Fibroblast of skin of back (primary cell): ENCODE measurements at places on chromosomes 6 and 20.

DNA sequence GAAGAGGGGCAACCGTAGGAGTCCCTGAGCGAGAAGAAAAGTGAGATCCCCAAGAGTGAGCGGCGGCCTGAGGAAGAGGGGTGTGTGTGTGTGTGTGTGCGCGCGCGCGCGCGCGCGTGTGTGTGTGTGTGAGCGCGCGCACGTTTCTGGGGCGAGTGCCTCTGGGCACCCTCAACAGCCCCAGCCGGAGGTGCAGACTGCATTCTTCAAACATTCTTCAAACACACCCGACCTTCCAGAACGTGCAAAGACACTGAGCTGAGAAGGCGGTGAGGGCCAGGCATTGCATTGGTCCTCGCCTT, 76.2 kb upstream of the FOXP4 start:
- DNase-seq = peak; percentile 21

- DNase-seq = no peak
These were observed 91.4 kb downstream of the CDH22 start for GRCh38 chr20:46216770-46217464.

GRCh38 chr6:53796791-53797190, 2.0 kb downstream of the LRRC1 start:
- DNase-seq = peak; percentile 30

DNA sequence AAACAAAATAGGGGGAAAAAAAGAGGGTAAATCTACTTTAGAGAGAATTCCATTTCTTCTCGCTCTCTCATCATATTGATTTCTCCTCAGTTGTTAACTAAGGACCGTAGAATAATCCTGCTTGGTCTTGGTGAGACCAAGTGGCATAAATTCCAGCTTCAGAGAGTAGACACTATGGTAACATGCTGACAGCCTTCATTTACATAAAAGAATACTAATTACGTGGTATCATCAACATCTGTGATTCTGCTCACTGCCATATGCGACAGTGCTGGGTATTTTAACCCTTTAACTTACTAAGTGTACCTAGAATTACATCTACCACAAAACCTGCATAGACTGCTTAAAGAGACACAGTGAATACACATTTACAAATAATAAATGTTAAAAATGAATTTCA, 27.1 kb downstream of the TOMM6 start:
- DNase-seq = no peak

DNA sequence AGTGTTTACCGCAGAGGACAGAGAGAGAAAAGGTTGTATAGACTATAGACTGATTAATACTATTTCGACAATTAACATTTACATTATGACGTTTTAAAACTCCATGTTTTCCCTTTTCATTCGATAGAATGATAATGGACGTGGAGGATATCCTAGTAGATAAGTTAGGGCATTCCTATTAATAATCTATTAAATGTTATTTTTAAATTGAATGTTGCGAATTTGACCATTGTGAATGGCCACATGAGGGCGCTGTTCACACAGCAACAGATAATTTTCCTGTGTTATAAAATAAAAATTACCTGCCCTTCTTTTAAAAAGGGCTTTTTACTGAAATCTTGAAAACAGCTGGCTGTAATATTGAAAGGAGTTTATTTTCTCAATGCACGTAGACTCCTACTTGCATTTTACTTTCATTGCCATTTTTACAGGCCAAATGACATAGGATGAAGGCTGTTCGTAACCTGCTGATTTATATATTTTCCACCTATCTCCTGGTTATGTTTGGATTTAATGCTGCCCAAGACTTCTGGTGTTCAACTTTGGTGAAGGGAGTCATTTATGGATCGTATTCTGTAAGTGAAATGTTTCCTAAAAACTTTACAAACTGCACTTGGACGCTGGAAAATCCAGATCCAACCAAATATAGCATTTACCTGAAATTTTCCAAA, 3.3 kb downstream of the ADGRB3 start:
- DNase-seq = peak; percentile 40

DNA sequence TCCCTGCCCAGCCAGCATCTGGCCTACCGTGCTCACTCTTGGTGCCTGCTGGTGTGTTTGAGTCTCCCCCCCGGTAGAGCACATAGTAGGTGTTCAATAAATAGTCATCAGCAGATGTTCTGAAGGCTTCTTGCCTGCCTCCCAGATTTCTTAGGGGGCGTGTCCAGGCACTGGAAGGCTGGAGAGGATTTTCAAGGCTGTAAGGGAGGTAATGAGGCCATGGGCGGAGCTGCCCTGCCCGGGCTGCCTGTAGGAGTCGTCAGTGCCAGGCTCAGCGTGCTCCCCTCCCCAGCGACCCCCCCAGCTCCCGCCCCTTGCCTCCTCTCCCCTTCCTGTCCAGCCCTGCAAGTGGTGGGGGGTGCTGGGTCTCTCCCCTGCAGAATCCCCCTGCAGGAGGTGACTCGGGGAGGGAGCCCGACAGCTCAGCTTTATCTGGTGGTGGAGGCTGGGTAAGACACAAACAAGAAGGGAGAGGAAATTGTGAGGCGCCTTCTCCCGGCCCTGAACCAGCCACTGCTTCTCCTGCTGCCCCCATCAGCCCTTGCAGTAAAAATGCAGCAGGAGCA, 55.9 kb downstream of the BCAS4 start:
- no peak for DNase-seq

- no peak for DNase-seq
These were observed 66.8 kb downstream of the FBXO5 start for GRCh38 chr6:152916035-152916434.

- DNase-seq = peak; percentile 30
These were observed 1.3 kb upstream of the UTRN start for GRCh38 chr6:144283646-144284477.

GRCh38 chr6:32906539-32906938, 34.3 kb downstream of the HLA-DMB start:
- DNase-seq = peak; percentile 78

GRCh38 chr6:135390458-135390857, 107.1 kb downstream of the AHI1 start:
- DNase-seq = no peak

GRCh38 chr6:98037571-98037970, 754.6 kb upstream of the MMS22L start:
- DNase-seq = no peak

DNA sequence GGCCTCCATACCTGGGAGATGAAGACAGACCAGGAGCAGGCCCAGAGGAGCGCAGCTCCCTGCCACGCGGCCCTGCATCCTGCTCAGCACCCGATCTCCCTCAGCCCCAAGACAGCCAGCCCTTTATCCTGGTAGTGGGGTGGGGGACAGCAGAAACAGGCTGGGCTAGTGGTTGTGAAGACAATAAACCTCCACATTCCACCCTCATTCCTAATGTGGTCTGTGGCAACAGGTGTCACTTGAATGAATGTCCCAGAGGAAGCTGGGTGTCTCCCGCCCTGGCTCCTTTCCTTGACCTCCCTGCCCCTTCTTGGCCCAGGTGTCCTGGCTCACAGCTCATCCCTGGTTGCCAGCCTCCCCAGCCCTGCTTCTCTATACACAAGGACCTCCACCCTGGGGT, at the start of gene C6orf15:
Gene C6orf15 (minus strand): TSS at position 98 of the 400 bp plus-strand sequence. CDS start 20 bp downstream, at position 78.
- no peak for DNase-seq

- DNase-seq = no peak
These were observed 725 bp downstream of the TM9SF4 start for GRCh38 chr20:32110173-32110704.

- DNase-seq = no peak
These were observed 162.7 kb downstream of the CDK19 start for GRCh38 chr6:110652520-110652919.

DNA sequence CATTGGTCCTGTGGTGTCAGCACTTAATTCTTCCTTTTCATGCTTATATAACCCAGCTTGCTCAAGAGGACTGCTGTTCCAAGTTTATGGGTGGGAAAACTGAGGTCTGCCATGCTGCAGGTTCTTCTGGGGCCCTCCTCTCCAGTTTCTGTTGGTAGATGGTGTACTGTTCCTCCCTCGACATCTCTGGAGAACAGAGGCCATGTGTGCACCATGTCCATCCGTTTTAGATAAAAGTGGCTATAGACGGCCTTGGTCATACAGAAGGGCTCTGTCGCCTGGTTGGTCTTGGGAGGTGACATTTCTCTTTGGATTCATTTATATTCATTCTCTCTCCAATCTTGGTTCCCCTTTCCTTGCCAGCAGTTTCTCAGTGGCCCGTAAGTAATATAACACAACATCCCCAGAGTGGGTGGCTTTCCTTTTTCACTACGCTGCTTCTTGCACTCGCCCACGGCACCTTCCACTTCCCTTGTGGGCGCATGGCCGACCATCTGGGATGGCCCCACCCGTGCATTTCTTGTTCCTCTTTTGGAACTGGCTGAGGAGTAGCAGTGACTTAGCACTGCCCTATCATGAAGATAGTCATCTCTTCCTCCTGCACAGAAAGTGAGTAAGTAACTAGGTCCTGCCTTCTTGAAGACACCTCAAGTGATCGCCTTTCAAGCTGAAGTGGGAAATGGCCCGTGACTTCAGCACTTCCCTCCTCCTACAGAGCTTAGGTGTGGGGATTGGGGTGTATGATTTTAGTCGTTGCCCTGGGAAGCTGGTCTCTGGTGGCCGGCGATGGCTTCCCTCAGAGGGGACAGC, 94.2 kb downstream of the RREB1 start:
- DNase-seq = no peak
